NCI-H2107 (cell line): ENCODE measurements at places on chromosomes 2 and 18.

DNA sequence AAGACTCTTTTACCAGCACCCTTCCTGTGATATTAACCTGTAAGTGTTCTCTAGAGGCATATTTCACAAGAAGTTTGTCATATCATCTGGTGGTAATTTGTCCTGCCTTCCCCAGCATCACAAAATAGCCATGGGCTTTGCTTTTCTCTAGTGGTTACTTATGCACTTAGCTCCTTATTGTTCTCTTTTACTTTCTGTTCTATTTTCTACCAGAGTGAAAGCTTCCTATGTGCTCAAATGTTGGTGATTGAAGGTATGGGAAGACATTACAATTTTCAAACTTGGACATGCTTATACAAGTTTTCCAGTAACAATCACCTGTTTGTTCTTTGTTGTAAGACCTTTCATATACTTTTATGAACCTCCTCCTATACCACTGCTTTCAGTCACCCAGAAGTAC lies 87.0 kb upstream of the KCNH7 start:
- no peak for DNase-seq

DNA sequence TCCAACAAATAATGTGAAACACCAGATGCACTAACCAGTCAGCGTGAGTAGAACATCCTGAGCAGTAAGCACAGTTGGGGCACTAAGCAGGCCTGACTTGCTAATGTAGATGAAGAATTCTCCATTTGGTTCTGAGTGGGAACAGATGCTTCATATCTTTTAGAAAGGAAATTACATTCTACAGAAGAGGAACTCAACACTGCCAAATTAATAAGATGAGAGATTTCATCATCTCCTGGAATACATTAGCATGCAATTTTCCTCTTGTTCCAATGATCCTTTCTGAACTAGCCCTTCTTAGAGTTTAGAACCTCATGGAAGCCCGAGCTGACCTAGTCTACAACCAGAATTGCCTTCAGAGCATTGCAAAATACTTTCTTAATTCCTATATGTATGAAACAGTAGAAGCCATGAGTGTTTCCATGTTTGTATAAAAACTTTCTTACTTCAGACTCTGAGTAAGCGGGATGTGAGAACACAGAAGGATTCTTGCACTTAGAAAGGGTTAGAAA lies 34.8 kb downstream of the COL5A2 start:
- no peak for DNase-seq

- no peak for DNase-seq
Observed at GRCh38 chr2:18626958-18627650, 37.7 kb upstream of the NT5C1B start.

DNA sequence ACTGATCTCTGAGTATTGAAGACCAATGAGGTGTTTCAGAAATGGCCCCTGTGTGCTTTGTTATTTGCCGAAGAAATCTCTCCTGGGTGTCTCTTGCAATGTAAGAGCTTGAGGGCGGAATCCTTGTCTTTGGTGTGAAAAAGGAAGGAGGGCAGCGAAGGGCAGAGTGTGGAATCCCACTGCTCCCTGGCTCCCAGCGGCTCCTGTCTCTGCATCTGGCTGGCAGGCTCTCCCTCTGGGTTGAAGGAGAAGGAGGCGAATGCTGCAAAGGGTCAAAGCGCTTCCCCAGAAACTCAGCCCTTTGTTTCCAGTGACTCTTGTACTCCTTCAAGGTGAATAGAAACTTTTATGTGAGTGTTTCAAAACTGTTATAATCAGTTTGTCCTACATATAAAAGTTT lies 457.5 kb downstream of the CNTNAP5 start:
- DNase-seq, result no peak

GRCh38 chr2:154978710-154979109 lies 280.2 kb downstream of the KCNJ3 start:
- DNase-seq, result no peak

GRCh38 chr2:233112329-233112728 lies 52.2 kb downstream of the INPP5D start:
- DNase-seq, result no peak

DNA sequence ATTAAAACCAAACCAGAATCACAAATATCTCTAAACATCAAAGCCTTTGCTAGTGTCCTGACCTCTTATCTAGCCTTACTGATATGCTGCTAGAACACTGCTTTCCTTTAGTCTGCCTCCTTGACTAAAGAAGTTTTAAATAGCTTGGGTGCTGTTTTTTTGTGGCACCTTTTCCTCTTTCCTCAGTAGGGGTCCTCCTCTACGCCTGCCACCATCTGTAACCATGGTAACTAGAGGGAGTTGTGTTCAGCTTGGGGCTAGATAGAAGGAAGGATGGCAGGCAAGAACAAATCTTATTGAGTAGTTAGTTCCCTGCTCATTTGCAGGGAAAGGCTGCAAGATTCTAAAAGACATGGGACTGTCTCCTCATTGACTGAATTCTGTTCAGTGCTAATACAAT lies 86.0 kb downstream of the TAF4B start:
- DNase-seq, result no peak

DNA sequence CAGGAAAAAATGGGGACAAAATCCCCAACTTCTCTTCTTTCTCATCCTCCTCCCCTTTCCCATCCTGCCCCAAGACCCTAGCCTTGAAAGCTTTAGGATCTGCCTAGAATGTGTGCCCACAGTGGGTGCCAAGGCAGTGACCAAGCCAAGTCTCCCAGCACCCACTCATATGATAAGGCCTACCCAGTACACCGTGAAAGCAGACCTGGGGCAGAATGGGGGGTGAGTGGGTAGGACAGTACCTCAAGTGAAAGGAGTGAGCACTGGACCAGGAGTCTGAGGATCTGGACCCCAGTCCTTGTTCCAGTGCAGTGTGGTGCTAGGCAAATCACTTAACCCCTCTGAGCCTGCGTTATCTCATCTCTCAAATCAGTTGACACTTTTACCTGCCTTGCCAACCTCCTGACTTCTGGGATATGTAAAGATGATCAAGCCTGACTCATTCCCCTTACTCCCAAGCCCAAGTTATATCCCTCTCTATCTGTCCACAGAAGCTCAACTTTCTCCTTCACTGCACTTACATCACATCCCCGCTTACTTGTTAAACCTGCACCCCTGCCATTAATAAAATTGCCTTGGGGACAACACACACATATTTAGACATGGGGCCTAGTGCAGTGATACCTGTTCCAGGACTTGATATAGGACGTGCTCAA lies 109.7 kb downstream of the ATL2 start:
- DNase-seq, result no peak

GRCh38 chr18:3798032-3798431 lies 348.1 kb downstream of the TGIF1 start:
- no peak for DNase-seq

GRCh38 chr2:169349535-169349934 lies 12.8 kb downstream of the LRP2 start:
- DNase-seq, result no peak

GRCh38 chr2:70546376-70546775 lies 7.2 kb downstream of the TGFA start:
- no peak for DNase-seq

- no peak for DNase-seq
Observed at GRCh38 chr2:30234180-30234971, 3.0 kb downstream of the LBH start.

DNA sequence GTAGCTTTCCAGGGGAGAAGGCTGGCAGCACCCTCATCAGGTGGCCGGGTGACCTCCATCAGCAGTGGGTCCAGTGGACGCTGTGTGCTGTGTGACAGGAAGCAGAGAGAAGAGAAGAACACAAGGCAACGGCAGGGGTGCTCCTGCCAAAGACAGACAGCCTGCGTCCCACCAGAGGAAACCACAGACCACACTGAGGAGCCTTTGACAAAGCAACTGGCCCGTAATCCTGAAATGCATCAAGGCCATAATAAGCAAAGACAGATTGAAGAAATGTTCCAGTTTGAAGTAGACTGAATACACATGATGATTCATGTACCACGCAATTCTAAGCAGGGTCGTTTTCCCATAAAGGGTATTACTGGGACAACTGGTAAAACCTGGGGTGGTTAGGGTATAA lies 172.4 kb downstream of the FBXO15 start:
- DNase-seq, result no peak

DNA sequence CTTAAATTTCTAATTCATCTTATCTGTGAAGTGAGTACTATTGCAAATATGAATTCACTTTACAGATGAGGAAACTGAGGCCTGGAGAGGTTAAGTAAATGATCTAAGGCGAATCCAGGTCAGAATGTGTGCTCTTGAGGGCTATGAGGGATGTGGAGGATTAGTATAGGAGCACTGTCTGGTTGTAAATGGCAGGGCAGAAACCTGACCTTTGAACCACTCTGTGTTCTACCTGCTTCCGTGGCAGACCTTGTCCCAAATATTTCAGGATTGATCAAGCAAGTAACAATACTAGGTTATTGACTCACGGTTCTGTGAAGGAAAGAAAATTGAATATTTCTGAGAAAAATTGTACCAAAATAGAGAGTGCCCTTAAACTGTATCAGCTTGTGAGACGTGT lies 74.7 kb downstream of the PTPRM start:
- no peak for DNase-seq

DNA sequence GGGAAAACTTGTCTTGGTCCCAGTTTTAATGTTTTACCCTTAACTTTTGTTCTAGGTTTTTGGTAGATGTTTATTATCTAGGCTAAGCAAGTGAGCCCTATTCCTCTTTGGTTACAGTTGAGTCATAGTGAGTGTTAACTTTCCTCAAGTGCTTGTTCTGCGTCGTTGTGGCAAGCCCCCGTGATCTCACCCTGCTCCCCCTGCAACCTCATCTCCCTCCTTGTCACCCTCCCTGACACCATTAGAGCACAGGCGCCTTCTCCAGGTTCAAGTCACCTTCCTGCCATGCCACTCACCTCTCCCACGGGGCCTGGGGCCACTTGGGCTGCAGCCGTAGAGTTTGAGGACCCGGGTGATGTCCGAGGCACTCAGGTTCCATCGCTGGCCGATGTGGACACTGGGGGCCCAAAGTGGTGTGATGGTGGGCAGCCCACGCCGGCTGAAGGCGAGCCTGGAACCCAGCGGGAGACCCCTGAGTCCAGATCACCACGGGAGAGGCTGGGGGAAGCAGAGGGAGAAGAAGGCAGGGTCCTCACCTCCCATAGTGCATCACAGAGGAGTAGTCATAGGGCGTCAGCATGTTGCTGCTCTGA lies 8.7 kb downstream of the ASTL start:
- no peak for DNase-seq

GRCh38 chr2:85797263-85797660 lies 43.5 kb downstream of the ATOH8 start:
- no peak for DNase-seq

GRCh38 chr2:128452536-128453530 lies 134.2 kb upstream of the HS6ST1 start:
- no peak for DNase-seq

GRCh38 chr2:140491876-140492275 lies 1638.9 kb downstream of the LRP1B start:
- no peak for DNase-seq

GRCh38 chr2:239175181-239175580 lies 225.6 kb downstream of the HDAC4 start:
- no peak for DNase-seq

DNA sequence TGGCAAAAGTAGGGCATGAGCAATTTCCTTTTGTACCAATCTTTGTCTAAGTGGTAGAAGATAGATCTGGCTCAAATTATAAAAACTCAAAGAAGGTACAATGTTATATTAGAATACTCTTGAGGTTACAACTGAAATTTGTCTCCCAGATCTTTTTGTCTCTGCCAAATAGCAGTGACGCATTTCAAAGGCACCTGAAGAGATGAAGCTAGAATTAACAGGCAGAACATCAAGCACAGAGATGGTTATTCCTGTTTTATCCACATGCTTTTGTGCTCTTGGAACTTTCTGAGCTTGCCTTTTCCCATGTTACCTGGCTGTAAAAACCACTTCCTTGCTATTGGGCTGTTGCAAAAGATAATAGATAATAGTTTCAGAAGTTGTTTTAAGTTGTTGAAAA lies 74.3 kb downstream of the GREB1L start:
- DNase-seq, result no peak

DNA sequence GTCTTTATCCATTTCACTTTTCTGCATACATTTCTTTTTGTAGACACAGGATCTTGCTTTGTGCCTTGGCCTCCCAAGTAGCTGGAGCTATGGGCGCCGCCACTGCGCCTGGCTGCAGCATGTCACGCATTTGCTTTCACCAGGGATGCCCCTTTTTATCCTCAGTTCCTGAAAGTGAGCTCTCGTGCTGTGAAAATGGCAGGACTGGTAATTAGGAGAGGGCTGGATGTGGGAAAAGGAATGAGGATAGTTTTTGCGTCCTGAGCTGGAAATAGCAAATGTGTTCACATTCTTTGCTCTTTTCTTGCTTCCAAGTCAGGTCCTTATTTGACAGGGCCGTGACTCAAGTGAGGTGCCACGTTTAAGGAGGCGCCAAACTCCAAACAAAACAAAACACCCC lies 104.6 kb downstream of the LDLRAD4 start:
- no peak for DNase-seq

DNA sequence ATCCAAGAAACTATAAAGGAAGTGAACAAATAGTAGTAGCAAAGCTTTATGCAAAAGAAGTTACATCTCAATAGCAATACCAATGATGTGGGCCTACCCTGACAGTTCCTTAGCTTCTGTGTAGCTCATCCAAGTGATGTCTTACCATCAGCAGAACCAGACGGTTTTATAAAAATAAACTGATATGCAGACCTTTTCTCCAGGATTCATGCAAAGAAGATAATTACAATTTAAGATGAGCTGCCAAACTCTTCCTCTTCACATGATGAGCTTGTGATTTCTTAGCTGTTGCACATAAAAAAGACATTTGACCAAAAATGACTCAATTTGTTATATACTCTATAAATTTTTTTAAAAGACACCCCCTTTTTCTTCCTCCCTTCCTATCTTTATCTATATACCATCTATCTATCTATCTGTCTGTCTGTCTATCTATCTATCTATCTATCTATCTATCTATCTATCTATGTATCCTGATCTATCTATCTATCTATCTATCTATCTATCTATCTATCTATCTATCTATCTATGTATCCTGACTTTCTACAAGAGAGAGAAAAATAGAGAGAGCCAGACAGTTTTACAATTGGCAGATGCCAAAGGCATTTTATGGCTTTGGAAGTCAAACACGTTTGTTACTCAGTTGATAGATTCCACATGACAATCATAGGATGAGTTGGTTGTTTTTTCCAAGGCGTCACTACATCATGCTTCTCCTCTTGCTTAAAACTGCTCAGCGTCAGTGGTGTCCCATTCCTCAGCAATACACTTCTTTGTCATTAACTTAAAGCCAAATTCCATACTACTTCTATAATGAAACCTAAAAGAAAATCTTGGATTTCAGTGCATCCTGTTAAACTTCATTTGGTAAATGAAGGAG lies 65.9 kb upstream of the ACTR3 start:
- no peak for DNase-seq

- no peak for DNase-seq
Observed at GRCh38 chr2:101089419-101089818, 61.8 kb downstream of the TBC1D8 start.

GRCh38 chr2:224062481-224063297 lies 23.6 kb upstream of the SERPINE2 start:
- DNase-seq, result no peak
